Activated T-helper 1 cell treated with anti-CD3 and anti-CD28 coated beads, Interleukin-12 subunit alpha, Interleukin-12 subunit beta, Interleukin-2, Interleukin-4 antibody, amounts not matched to agents 30 ng/mL and 10 ng/mL and 1 ng/mL, durations not matched to agents 14 hours and 24 hours and 36 hours (primary cell): ENCODE measurements at places on chromosomes 1 and 21.

DNA sequence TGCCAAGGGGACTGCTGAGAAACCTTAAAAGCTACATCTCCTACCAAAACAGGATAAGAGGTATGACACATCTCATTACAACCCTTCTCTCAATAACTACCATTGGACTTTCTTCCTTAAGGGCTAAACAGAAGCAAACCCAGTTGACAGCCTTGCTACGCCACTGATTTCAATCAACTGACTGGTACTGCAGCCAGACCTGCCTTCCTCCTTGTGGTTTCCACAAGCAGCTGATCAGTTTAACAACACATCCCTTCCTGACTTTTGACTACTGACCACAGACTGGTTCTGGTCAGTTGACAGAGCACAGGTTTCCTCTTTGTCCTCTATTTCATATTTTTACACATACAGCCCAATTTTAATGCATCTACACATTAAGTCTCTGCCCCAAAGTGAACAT is 108.8 kb downstream of the ADAMTS1 start:
- no peak for DNase-seq

DNA sequence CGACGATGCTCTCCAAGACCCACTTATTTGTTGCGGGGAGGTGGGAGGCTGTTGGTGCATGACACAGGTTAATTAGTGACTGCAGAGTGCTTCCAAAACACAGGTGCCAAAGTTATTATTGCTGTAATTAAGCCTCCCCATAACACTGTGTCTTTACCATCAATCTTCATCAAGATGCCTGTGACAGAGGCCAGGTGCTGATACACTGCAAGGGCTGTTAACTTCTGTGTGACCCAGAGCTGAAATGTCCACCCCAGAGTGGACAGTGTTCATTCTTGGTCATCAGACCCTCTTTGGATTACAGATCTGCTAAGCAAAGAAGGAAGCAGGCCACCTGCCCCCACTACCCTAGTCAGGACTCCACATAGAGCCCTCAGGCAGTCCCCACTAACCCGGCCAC is 55.5 kb downstream of the CAPN8 start:
- no peak for DNase-seq

GRCh38 chr1:93483606-93484005 is 35.7 kb downstream of the FNBP1L start:
- no peak for DNase-seq

DNA sequence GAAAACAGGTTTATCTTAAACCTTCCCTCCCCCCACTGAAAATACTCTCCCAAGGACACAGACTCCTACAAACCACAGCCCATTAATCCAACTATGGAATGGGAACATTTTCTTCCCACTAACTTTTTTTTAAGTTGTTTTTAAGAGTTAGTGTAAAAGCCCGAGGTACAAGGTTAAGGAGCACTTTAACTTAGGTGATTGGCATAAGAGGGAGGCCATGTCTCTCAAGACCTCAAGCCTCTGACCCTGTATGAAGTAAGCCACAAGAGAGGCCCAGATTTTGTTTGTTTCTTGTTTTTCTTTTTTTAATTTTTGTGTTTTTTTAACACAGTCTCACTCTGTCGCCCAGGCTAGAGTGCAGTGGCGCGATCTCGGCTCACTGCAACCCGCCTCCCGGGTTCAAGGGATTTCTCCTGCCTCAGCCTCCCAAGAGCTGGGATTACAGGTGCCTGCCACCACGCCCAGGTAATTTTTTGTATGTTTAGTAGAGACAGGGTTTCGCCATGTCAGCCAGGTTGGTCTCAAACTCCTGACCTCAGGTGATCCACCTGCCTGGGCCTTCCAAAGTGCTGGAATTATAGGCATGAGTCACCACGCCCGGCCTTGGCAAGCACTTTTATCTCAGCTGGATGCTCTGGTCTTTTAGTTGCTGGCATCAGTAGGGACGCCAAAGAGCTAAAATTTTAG is 14.4 kb downstream of the ARMH1 start:
- DNase-seq = no peak

DNA sequence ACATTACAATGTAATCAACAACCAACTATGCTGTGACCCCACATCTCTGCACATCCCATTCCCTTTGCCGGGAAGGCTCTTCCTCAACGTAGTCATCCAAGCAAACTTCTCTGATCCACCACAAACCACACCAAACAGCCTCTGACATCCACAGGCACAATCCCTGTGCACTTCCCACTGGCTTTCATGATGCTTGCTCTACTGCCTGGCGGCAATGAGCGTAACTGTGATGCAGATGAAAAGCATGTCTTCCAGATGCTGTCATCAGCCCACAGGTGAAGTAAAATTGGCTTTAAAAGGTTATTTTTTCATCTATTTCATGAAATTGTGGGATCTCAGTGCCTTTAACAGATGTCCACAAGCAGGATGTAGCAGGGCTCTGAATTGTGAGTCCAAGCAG is 635.2 kb downstream of the SMYD3 start:
- no peak for DNase-seq

DNA sequence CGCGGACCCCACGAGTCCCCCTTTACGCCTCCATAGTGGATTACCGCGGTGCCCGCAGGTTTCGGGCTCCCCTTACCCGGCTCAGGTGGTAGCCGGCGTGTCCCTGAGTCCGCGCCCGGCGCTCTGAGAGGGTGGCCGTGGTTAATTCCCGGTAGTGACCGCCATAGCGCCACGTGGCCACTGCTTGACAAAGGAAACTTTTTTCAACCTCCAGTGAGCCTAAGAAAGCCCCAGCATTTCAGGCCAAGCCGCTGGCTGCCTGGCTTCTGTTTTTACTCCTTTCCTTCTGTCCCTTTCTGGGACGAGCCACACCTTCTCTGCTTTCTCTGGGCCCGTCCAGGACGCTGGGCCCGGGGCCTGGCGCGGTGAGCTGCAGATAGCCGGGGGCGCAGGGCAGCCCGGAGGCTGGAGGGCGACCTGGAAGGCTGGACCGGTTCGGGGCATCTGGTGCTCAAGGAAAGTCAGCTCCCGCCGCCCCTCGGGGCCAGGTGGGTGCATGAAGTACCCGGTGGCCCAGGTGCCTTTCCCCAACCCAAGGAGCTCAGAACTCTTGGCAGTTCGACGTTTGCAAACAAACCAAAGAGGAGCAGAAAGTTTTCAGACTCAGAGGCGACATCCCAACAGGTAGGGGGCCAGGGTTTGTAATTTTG is 540 bp upstream of the C1orf198 start:
- DNase-seq = no peak

DNA sequence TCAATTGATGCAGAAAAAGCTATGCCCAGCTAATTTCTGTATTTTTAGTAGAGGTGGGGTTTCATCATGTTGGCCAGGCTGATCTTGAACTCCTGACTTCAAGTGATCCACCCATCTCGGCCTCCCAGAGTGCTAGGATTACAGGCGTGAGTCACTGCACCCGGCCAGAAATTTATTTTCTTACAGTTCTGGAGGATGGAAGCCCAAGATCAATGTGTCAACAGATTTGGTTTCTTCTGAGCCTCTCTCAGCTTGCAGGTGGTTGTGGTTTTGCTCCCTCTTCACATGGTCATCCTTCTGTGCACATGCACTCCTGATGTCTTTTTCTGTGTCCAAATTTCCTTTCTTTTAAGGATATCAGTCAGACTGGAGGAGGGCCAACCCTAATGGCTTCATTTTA is 35.6 kb downstream of the SHCBP1L start:
- no peak for DNase-seq

- DNase-seq = no peak
Measured at GRCh38 chr1:117622726-117623125, 16.9 kb downstream of the TENT5C start.

- DNase-seq = no peak
Measured at GRCh38 chr1:233664804-233665574, 51.1 kb downstream of the KCNK1 start.

DNA sequence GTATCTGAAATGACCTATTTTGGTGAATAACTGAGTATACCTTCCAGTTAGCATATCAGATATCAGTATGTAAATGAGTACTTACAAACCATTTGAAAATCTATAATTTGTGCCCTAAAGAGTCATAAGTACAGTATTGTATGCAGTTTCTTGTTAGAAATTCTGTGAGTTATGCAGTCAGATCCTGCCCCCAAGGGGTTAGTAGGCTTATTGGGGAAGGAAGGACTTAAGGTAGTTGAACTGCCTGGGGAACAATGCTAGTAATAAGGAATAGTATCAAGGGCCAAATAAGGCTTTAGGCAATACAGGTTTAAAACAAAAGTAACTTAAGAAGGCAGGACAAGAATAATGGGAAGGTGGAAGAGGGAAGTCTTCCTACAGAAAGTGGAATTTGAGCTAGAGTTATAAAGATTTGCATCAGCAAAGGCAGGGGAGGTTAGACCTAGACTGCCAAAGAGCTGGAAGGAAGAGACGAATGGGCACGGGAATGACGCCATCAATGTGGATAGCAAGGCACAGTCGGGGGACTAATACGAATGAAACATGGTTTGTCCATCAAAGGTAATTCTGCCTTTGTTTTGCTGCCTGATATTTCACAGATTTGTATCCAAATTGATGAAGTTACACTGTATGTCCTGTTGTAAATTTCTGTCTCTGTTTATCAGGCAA is 182.9 kb upstream of the DPYD start:
- DNase-seq = no peak

DNA sequence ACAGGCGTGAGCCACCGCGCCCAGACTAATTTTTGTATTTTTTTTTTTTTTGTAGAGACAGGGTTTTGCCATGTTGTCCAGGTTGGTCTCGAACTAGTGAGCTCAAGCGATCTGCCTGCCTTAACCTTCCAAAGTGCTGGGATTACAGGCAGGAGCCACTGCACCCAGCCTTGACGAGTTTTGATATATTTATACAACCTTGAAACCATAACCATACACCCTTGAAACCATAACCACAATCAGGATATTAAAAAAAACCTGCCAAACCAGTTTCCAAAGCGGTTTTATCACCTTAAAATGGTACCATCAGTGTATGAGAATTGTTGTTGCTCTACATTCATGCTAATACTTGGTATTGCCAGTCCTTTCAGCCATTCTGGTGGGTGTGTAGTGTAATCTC is 3.7 kb upstream of the PHACTR4 start:
- no peak for DNase-seq

GRCh38 chr1:231706934-231707333 is 80.3 kb downstream of the DISC1 start:
- no peak for DNase-seq

DNA sequence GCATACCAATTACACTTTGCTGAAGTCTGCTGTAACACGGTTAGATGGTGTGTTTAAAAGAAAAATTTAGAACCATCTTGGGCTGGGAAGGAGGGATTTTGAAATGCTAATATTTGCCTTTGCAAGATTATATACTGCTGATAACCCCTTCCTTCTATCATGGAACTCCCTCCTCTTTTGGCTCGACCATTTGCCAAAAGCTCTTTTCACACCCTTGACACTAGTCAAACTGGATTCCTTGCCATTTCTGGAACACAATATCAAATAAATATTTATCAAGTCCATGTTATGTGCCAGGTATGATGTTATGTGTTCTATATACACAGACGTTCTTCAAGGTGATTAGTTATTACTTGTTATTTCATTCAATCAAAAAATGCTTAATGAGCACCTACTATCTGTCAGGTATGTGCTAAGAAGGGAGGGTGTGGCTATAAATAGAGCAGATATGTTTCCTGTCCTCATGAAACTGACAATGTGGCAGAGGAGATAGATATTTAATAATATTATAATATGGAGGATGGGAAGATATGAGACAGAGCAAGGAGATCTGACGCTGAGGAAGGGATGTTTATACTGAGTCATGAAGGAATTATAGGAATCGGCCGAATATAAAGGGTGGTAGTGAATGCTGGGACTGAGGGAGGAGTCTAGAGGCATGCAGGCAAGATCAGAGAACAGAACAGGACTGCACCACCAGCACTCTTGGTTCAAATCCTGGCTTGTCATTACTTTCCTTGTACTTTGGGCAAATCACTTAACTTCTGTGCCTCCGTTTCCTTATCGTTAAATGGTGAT is 16.1 kb upstream of the XPR1 start:
- DNase-seq = no peak

GRCh38 chr1:240322943-240323342 is 231.3 kb downstream of the FMN2 start:
- DNase-seq = no peak

DNA sequence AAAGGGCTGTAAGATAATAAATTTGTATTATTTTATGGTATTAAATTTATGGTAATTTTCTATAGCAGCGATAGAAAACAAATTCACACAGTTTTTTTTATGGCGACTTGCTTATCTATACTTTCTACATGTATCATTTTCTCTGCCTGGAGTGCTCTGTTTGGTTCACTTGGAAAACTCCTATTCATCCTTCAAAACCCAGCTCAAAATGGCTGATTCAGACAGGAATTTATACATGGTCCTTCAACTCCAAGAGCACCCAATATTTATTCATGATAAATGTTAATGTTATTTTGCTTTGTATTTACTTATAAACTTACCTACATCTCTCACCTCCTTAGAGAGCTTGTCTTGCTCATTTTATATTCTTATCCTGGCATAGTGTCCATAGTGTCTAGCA is 55.6 kb upstream of the SSX2IP start:
- DNase-seq = no peak
